Activated T-cell treated with anti-CD3 and anti-CD28 coated beads, Interleukin-2, amount 50 U/mL, for 4 hours (primary cell): ENCODE measurements at places on chromosomes 7 and 10. TPM values are rescaled to one million over a fixed set of nuclear protein-coding genes. Genes with fewer than 3 reads are reported as not detected.
A peak's percentile ranks its signal among the peaks of the same experiment; 100 is the strongest.

GRCh38 chr10:95814011-95814727 lies 58.2 kb downstream of the ENTPD1 start:
- DNase-seq: no peak

DNA sequence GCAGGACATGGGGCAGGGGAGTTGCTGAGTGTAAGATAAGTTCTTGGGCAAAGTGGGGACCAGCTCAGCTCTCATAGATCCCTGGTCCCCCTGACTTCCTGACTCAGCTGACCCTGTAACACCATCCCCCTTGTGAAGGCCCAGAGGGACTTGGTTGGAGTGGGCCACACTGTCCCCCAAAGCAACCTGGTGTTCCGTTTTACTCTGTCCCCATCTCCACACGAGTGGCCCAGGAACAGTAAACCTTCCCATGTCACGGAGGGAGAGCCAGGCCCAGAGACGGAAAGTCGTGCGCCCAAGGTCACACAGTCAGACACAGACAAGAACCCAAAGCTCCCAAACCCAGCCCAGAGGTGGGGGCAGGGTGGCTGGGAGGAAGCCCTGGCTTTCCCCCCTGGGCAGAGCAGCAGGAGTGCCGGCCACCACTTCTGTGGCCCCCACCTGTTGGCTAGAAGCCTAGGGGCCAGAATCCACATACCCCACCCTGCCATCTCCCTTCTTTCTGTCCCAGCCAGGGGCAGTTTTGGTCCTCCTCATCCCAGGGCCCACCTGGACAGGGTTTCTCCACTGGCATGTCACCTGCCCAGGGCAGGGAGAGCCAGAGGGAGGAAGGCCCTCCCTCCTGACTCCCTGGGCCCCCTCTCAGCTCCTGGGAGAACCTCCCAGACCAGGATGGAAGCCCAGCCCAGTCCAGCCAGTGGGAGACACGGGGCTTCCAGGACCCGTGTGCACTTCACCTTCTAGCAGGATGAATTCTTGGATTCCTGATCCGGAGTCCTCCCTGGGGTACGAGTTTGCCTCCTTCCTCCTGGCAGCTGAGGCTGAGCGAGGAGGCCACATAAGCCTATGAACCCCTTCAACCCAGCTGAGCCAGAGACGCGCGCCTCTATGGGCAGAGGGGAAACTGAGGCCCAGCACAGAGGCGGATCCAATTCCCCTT lies 20.6 kb upstream of the VPS37D start:
- DNase-seq: no peak

DNA sequence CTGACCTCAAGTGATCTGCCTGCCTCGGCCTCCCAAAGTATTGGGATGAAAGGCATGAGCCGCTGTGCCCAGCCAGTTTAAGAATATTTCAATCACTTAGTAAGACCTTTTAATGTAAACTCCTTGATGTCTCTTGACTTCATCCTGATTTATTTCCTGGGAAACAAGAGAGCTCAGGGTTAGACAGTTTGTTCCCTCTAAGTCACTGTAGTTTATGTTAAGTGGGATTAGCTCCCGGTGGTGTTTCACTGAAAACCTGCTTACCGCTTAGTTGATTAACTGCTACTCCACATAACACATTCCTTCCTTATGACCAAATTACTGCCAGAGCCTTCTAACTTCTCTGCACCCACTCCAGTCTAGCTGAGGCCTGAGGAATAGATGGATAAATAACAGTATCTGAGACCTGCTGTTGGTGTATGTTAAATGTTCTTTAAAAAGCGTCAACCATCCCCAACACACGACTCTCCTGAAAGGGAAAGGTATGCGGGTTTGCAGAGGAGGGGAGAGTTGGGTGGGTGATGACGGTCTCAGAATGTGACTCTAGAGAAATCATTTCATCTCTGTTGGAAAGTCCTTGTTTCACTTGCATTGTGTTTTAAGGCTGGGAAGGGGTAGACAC lies 48.7 kb downstream of the CREB3L2 start:
- no peak for DNase-seq

DNA sequence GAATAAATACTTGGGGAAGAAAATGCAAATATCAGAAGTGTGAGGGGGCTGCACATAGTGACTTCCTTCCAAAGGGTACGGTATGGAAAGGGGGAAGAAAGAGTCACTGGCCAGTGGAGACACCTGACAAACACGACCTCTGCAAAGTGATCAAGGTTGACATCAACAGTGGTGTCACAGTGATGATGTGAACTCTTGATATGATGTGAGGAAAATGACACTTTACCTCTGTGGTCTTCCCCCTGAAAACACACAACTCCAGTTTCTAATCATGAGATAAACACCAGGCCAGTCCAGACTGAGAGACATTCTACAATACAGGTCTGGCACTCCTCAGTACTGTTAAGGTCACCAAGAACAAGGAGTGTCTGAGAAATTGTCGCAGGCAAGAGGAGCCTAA lies 169.7 kb downstream of the BUB3 start:
- no peak for DNase-seq

DNA sequence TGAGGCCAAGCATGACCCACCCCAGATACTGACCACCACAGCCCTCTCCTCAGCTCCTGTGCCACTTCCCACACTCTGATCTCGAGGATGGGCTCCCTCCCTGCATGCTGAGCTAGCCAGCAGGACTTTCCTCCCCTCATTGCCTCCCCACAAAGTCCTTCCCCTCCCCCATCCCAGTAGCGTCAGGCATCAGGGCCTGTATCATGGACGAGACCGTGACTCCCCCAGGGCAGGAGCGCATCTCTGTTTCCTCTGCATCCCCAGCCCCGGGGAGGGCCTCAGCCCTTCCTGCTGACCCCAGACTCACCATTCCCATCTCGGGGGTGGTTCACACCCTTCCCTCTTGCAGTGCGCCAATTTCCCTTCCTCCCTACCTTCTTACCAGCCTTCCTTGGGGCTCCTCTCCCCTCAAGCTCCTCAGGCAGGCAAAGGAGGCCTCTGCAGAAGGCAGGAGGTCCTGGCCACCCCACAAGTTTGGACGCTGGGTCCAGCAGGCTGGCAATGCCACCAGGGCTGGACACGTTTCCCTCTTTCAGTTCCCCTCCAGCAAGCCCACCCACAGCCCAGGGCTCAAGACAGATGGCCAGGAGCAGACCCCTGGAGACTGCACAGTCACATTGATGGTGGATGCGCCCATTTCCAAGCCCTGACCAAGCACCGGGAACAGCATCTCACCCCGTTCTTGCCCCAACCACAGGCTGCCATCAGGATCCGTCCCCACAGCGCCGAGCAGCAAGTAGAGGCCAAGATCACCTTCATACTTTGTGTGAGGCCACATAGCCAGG lies 36.5 kb downstream of the GRID1 start:
- DNase-seq: no peak

GRCh38 chr7:22016507-22016906 lies 70.8 kb upstream of the CDCA7L start:
- DNase-seq: no peak

- no peak for DNase-seq
Observed at GRCh38 chr10:112332509-112333228, 41.2 kb upstream of the ACSL5 start.

- no peak for DNase-seq
Observed at GRCh38 chr7:111529507-111530355, 32.6 kb downstream of the IMMP2L start.

DNA sequence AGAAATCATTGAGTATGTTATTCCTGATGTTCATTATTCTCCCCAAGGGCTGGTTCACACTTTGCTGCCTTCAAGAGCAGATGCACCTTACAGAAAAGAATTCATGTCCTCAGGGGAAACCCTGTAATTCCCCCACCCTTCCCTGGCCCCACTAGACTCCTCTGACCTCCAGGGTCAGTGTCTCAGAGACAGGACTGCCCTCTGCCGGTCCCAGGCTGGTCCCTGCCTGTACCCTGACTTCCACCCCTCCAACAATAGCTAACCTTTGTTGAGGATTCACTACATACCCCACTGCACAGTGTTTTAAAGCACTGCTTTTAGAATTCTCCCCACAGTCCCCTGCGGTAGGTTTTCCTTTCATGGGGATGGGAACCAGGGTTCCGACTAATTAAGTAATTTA lies 4.4 kb upstream of the SEPHS1 start:
- no peak for DNase-seq

- no peak for DNase-seq
Observed at GRCh38 chr7:157816086-157816485, 479.3 kb downstream of the DNAJB6 start.

DNA sequence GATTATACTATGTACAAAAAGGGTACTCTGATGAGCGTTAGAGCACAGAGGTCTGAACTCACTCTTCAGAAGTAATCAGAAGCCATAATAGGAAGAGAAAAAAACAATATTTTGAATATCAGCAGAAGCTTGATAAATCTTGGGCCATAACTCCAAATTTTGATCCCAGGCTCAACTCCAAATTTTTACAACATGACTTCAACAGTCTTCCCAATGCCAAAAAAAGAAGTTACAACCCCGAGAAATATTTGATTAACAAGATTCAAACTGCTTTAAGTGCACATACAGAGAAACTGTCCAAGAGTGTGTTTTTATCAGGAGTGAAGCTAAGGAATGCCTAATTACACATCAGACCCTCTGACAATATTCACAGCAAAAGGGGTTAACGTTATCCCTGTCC lies 7.5 kb downstream of the MPP7 start:
- no peak for DNase-seq

- no peak for DNase-seq
Observed at GRCh38 chr7:94633014-94633341, 23.0 kb downstream of the SGCE start.

DNA sequence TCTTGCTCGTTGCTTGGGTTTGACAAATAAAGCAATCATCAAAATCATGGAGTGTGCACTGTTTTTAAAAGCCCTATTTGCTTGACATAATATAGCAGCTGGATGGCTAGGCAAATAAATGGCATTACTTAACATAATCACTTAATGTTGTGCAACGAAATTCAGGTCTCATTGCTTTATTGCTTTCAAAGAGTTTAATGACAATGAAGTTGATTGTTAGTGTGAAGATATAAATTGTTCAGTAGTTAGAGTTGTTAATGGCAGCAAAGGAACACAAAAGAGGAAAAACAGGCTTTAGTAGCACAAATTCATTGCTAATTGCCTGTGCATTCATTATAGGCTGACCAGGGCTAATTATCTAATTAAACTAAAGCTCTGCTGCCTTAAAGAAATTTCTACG lies 7.6 kb upstream of the ADO start:
- no peak for DNase-seq

DNA sequence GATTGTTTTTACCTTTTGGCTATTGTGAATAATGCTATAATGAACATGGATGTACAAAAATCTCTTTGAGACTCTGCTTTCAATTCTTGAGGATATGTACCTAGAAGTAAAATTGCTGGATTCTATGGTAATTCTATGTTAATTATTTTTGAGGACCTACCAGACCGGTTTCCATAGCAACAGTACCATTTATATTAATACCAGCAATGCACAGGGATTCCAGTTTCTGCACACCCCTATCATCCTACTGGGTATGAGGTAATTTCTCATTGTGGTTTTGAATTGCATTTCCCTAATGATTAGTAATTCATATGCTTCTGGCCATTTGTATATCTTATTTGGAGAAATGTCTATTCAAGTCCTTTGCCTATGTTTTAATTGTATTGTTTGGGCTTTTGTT lies 9.9 kb upstream of the PPP1R9A start:
- DNase-seq: no peak

- DNase-seq: no peak
Observed at GRCh38 chr10:88149906-88150305, 286.5 kb downstream of the PTEN start.

- DNase-seq: peak; percentile 20
Observed at GRCh38 chr10:6665847-6666246, 85.8 kb upstream of the PRKCQ start.

GRCh38 chr10:69855346-69856111 lies 53.8 kb downstream of the COL13A1 start:
- DNase-seq: no peak

DNA sequence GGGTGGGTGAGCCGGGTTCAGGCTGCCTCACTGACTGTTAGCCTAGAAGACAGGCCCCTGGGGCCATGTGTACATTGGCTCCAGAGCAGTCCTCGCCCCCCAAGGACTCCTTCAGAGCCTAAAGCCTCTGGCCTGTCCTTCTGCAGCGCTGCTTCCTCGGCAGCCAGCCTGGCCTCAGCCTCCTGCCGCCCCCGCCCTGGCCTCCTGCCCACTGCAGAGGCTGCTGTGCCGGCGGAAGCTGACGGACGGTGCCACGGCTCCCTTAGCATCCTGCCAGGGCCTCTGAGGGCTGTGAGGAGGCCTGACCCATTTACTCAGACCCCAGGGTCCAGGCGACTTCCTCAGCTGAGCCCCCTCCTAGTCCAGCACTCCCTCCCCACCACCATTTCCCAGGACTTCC lies 4.9 kb downstream of the SRRM3 start:
- no peak for DNase-seq

- DNase-seq: no peak
Observed at GRCh38 chr7:124692425-124692824, 73.2 kb downstream of the GPR37 start.

DNA sequence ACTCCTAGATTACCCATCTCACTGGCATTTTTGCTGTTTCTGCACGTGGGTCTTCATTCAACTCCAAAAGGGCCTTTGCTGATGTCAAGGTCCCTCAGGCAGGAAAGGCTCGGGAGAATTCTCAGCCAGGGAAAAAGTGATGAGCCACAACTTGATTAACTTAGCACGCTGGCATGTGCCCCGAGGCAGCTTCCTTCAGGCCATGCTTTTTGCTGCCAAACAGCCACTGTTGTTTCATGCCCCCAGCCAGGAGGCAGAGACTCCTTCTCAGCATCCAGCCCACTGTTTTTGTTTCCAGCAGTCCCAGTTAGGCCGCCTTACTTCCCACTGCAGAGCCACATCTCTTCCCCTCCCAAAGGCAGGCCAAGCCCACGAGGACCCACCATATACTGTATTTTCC lies 266.5 kb upstream of the YAE1 start:
- DNase-seq: no peak

The ADRB1 gene
- not detected for total RNA-seq

The NUTM2E gene
- total RNA-seq: 0.19 TPM

The SPDYE11 gene
- not detected for total RNA-seq

The OR6B1 gene
- total RNA-seq: not detected

The PPP1R17 gene
- not detected for total RNA-seq

The EBLN1 gene
- not detected for total RNA-seq

The LDB3 gene
- total RNA-seq: 0.03 TPM

The SLC29A4 gene
- total RNA-seq: 0.34 TPM

The ATRNL1 gene
- total RNA-seq: 0.11 TPM

The GBX1 gene
- not detected for total RNA-seq

The FAM131B gene
- total RNA-seq: 0.43 TPM
